ENCODE measurements at places on chromosomes 2 and 18. TPM values are rescaled to one million over a fixed set of nuclear protein-coding genes. Genes with fewer than 3 reads are reported as not detected.

SF3B6 gene
- total RNA-seq: 142 TPM

GAREM1 gene
- total RNA-seq: 5.1 TPM

KCNK3 gene
- total RNA-seq: 0.46 TPM

EN1 gene
- 0.30 TPM for total RNA-seq

FHOD3 gene
- 85.5 TPM for total RNA-seq

D2HGDH gene
- total RNA-seq: 20.5 TPM

TDRD15 gene
- total RNA-seq: not detected

FOSL2 gene
- total RNA-seq: 57.6 TPM
